ENCODE measurements at places on chromosomes 7 and 10.

GRCh38 chr10:96912405-96912804 is 80.3 kb downstream of the LCOR start:
- H3K4me1 ChIP-seq, result no peaks in the 10 kb centered on the region
- peaks cover 14% of the 10 kb centered on the region for H3K36me3 ChIP-seq
- H3K27me3 ChIP-seq, result no peaks in the 10 kb centered on the region
- H3K27ac ChIP-seq, result no peak overlapping the region
- DNase-seq, result no peak
- no peak overlapping the region for H3K4me3 ChIP-seq

GRCh38 chr7:28166982-28167715 is 13.4 kb downstream of the JAZF1 start:
- H3K4me3 ChIP-seq, result no peak overlapping the region
- DNase-seq, result no peak
- no peaks in the 10 kb centered on the region for H3K36me3 ChIP-seq
- H3K4me1 ChIP-seq, result no peaks in the 10 kb centered on the region
- peaks cover 4% of the 10 kb centered on the region for H3K27me3 ChIP-seq
- H3K27ac ChIP-seq, result no peak overlapping the region

DNA sequence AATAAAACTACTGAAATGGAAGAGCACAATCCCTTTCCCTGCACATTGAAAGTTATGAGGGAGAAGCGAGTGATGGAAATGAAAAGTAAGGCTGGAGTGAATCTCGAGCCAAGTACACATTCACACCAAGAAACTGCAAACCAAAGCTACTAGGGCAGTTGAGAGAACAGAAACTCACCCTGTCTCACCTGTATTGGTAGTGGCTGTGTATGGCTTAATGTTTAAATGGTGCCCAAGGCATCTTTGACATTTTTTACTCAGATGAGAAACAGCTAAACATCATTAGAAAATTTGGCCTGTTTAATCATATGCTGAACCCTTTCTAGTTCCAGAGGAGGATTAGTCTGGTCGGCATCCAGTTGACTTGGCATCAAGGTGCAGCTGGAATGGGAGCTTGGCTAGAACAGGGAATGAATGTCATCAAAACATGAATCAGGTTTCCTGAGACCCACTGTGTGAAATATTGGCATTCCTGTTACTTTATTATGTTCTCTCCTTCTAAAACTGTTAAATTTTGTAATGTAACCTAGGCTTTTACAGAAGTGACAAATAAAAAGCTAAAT is 840.8 kb downstream of the GRM8 start:
- no peaks in the 10 kb centered on the region for H3K27me3 ChIP-seq
- no peaks in the 10 kb centered on the region for H3K4me1 ChIP-seq
- no peak for DNase-seq
- no peak overlapping the region for H3K4me3 ChIP-seq

- no peaks in the 10 kb centered on the region for H3K36me3 ChIP-seq
- no peak overlapping the region for H3K27ac ChIP-seq
- no peaks in the 10 kb centered on the region for H3K27me3 ChIP-seq
- H3K4me1 ChIP-seq, result no peaks in the 10 kb centered on the region
- DNase-seq, result no peak
Measured at GRCh38 chr7:125409921-125410320, 480.3 kb upstream of the POT1 start.

- H3K4me3 ChIP-seq, result no peak overlapping the region
- no peaks in the 10 kb centered on the region for H3K27me3 ChIP-seq
- no peaks in the 10 kb centered on the region for H3K4me1 ChIP-seq
- H3K36me3 ChIP-seq, result no peaks in the 10 kb centered on the region
Measured at GRCh38 chr10:24617771-24618396, 105.8 kb downstream of the ARHGAP21 start.

- H3K36me3 ChIP-seq, result peaks cover 84% of the 10 kb centered on the region
- peaks cover 49% of the 10 kb centered on the region for H3K4me1 ChIP-seq
- H3K27ac ChIP-seq, result no peak overlapping the region
- no peak for DNase-seq
Measured at GRCh38 chr7:150471886-150472285, 21.5 kb downstream of the GIMAP8 start.

DNA sequence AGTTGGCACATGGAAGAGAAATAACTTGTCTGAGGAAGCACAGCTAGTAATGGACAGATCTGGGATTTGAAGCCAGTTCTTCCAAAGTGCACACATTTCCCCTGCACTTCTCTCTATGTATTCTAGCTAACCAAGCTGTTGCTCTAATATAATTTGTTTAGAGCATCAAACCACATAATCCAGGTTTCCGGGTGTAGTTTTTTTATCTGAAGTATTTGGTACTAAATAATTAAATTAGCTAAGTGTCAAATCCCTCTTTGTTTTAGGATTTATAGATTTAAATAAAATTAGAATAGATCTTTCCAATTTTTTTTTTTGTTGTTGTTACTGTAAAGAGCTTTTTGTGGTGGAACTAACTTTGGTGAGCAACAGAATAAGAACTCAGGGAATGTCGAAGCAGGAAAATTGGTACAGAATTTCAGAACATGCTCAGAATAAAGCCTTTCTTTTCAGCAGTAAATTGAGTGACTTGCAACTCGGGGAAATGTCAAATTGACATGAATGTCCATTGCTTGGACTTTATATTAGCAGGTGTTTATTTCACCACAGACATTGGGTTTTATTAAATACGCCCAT is 33.7 kb downstream of the CAMK1D start:
- H3K36me3 ChIP-seq, result no peaks in the 10 kb centered on the region
- no peak overlapping the region for H3K4me3 ChIP-seq
- H3K4me1 ChIP-seq, result no peaks in the 10 kb centered on the region

DNA sequence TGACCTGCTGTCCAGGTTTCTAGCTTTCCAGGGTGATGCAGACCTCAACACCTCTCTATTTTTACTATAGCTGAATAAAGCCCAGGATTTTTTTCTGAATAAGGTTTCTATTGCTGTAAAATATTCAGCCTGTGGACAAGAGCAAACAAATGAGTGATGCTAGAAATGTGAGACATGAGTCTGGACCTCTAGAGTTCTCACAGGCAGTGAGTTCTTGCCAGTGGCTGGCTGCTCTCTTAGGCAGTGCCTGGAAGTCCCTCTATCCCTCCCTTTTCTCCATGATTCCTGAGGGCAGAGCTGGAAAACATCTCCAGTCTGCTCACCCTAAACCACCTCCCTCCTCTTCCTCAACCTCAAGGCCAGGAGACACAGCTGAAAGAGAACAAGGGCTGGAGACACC is 793.8 kb upstream of the IGFBP3 start:
- H3K27ac ChIP-seq, result no peak overlapping the region
- no peaks in the 10 kb centered on the region for H3K36me3 ChIP-seq
- H3K4me3 ChIP-seq, result no peak overlapping the region
- DNase-seq, result no peak
- H3K4me1 ChIP-seq, result no peaks in the 10 kb centered on the region

GRCh38 chr10:119412244-119413092 is 130.1 kb downstream of the RGS10 start:
- H3K27ac ChIP-seq, result no peak overlapping the region
- H3K36me3 ChIP-seq, result no peaks in the 10 kb centered on the region
- H3K4me1 ChIP-seq, result no peaks in the 10 kb centered on the region
- H3K27me3 ChIP-seq, result no peaks in the 10 kb centered on the region
- DNase-seq, result no peak
- no peak overlapping the region for H3K4me3 ChIP-seq

- no peak for DNase-seq
- H3K36me3 ChIP-seq, result no peaks in the 10 kb centered on the region
- no peak overlapping the region for H3K27ac ChIP-seq
- H3K4me1 ChIP-seq, result no peaks in the 10 kb centered on the region
- no peaks in the 10 kb centered on the region for H3K27me3 ChIP-seq
Measured at GRCh38 chr7:11191574-11192220, 218.0 kb downstream of the PHF14 start.

GRCh38 chr10:93749218-93749799 is 8.4 kb upstream of the LGI1 start:
- no peak overlapping the region for H3K27ac ChIP-seq
- H3K4me3 ChIP-seq, result no peak overlapping the region
- H3K4me1 ChIP-seq, result peaks cover 3% of the 10 kb centered on the region
- DNase-seq, result no peak
- H3K27me3 ChIP-seq, result peaks cover 9% of the 10 kb centered on the region

GRCh38 chr10:35834877-35835494 is 192.9 kb upstream of the FZD8 start:
- no peaks in the 10 kb centered on the region for H3K36me3 ChIP-seq
- no peaks in the 10 kb centered on the region for H3K4me1 ChIP-seq
- H3K4me3 ChIP-seq, result no peak overlapping the region
- no peak for DNase-seq
- no peak overlapping the region for H3K27ac ChIP-seq

DNA sequence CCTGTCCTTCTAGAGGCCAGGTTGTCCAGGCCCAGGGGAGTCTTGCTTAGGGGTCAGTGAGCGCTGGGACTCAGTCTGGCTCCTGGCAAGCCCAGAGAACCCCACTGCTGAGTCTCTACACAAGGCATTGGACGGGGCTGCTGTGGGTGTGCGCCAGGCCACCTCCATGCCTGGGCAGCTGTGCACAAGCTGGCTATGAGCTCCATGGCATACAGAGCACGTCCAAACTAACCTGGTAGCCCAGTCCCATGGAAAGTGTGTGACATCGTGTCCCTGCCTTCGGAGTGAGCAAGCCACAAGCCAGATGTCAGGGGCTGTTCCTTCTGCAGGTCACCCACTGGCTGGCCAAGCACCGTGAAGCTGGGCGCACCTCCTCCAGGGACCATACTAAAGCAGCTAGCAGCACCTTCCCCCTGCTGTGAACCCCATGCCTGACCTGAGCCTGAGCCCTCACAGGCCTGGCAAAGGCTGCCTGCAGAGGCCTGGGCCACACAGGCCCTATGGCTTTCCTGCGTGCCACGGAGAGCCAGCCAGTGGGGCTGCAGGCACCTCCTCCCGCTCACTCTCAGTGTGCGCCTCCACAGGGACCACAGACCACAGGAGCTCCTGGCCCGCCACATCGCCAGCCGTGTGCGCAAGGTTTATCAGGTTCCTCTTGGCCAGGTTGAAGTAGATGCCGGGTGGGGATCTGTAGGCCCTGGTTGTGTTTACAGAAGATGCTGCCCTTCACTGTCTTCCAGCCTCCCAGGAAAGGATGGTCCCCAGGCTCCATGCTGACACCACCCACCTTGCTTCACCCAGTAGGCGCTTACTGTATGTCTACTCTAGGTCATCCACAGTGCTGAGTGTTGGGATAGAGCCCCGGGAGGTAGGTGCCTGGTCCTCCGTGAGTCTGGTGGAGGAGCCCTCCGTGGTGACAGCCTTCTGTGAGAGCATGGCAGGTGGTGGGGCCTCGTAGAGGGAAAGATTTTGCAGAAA is 219.7 kb downstream of the EBF3 start:
- no peak overlapping the region for H3K27ac ChIP-seq
- no peaks in the 10 kb centered on the region for H3K36me3 ChIP-seq

DNA sequence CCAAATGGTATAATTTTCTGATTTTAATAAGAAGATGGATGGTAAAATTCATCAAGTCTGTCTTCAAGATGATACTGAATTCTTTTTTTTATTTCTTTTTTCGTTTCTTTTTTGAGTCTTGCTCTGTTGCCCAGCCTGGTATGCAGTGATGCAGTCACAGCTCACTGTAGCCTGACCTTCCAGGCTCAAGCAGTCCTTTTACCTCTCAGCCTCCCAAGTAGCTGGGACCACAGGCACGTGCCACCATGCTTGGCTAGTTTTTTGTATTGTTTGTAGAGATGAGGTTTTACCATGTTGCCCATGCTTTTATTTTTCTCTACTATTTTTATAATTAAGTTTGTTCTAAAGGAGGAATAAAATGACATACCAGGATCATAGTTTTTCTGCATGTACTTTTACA is 52.1 kb upstream of the HELLS start:
- H3K27ac ChIP-seq, result no peak overlapping the region
- no peaks in the 10 kb centered on the region for H3K36me3 ChIP-seq
- H3K27me3 ChIP-seq, result peaks cover 4% of the 10 kb centered on the region
- DNase-seq, result no peak

- no peak overlapping the region for H3K27ac ChIP-seq
- H3K36me3 ChIP-seq, result no peaks in the 10 kb centered on the region
- H3K4me3 ChIP-seq, result no peak overlapping the region
- H3K27me3 ChIP-seq, result no peaks in the 10 kb centered on the region
- peaks cover 13% of the 10 kb centered on the region for H3K4me1 ChIP-seq
Measured at GRCh38 chr10:760622-761021, 71.2 kb upstream of the DIP2C start.

GRCh38 chr7:106523482-106523881 is 137.5 kb downstream of the CCDC71L start:
- no peak overlapping the region for H3K27ac ChIP-seq
- peaks cover 9% of the 10 kb centered on the region for H3K27me3 ChIP-seq
- no peaks in the 10 kb centered on the region for H3K36me3 ChIP-seq

DNA sequence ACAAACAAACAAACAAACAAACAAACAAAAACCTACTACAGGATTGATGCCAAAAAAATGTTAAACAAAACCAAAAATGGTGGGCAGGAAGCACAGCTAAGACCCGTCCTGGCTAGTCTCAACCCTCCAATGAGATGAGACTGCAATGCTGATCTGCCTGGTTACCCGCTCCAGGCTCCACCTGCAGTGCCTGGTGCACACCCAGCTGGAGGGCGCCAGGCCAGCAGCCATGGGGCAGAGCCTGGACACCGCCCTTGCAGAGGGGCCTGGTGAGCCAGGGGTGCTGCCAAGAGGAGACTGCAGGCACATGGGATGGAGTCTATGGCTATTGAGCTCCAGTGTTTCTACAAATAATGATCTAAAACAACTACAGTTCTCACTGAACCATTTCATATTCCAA is 107.0 kb downstream of the LARP4B start:
- no peak overlapping the region for H3K4me3 ChIP-seq
- H3K4me1 ChIP-seq, result peaks cover 18% of the 10 kb centered on the region
- no peak for DNase-seq

GRCh38 chr10:101816913-101817336 is 1.3 kb downstream of the OGA start:
- H3K27me3 ChIP-seq, result no peaks in the 10 kb centered on the region
- H3K27ac ChIP-seq, result no peak overlapping the region
- H3K4me1 ChIP-seq, result peaks cover 37% of the 10 kb centered on the region
- H3K36me3 ChIP-seq, result peaks cover 22% of the 10 kb centered on the region
- peak overlapping the region; percentile 97 for H3K4me3 ChIP-seq

GRCh38 chr10:9285690-9286089 is 1231.2 kb downstream of the GATA3 start:
- H3K4me3 ChIP-seq, result no peak overlapping the region
- H3K4me1 ChIP-seq, result no peaks in the 10 kb centered on the region
- H3K36me3 ChIP-seq, result no peaks in the 10 kb centered on the region
- DNase-seq, result no peak
- no peak overlapping the region for H3K27ac ChIP-seq
- no peaks in the 10 kb centered on the region for H3K27me3 ChIP-seq
